CD4-positive, alpha-beta T cell treated with Interleukin-2 at 100 ng/mL for 4 hours (primary cell): ENCODE measurements at places on chromosomes 2 and 18.

DNA sequence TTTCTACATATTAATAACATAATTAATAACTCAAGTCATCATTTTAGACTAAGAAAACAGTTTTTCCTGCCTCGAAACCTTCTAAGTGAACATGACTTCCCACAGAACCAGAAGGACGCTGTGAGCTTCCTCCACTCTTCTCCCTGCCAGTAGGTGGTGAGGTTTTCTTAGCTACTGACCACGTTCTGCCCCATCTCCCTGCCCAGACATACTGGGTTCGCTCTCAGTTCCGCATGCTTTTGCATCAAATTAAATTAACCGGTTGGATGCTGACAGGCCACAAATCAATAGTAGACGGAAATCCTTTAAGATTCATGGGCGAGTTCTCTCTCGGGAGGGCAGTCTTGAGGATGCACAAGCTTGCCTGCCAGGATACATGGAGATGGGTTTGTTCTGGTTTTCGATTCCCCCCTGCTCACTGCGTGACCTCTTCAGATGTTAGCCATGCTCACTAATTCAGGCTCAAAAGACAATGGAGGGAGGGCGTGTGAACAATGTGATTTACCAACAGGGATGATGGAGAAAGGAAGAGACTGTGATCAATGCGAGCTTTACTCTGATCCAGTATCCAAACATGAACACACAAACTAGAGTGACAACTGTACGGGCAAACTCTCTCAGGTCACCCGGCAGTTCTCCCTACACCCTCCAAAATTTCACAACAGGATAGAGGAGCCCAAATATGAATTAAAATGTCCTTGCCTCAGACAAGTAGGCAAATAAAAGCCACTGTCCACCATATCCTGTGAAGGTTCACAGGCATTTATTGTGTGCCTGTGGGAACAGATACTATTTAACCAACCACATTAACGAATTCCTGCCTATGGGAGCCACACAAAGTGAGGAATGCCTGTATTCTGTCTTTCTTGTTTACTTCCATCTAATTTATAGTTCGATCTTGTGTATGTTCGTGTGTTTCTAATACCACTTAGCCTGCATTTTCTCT lies 375.7 kb downstream of the EIPR1 start:
- no peak for DNase-seq

DNA sequence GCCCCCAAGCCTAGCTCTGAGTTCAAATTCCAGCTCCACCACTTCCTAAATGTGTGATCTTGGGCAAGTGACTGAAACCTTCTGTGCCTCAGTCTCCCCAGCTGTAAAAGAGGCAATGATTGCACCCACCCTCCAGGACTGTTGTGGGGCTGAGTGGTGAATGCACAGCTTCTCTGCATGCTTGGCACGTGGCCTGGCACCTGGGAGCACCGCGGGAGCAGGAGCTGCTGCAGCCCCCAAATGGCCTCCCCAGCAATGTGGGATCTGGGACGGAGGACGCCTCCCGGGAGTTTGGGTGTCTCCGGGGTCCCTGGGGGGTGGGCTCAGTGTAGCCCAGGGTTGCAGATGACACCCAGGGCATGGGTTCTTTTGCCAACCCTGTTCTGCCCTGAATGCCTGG lies 1.6 kb downstream of the KLHL30 start:
- no peak for DNase-seq

DNA sequence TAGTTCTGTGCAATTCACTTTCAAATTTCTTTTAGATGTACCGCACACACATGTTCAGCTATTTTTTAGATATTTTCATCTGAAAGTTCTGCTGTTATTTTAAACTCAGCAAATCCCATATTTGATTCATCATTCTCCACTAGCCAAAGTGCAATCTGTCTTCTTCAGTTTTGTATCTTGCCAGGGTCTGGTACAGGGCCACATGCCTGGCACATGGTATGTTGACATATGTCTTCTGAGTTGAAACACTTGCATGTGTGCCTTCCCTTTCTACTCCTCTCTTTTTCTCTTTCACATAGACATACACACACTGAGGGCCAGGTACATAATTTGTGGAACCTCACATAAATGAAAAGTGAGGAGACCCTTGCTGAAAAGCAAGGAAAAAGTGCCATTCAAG lies 25.7 kb upstream of the SESTD1 start:
- no peak for DNase-seq

DNA sequence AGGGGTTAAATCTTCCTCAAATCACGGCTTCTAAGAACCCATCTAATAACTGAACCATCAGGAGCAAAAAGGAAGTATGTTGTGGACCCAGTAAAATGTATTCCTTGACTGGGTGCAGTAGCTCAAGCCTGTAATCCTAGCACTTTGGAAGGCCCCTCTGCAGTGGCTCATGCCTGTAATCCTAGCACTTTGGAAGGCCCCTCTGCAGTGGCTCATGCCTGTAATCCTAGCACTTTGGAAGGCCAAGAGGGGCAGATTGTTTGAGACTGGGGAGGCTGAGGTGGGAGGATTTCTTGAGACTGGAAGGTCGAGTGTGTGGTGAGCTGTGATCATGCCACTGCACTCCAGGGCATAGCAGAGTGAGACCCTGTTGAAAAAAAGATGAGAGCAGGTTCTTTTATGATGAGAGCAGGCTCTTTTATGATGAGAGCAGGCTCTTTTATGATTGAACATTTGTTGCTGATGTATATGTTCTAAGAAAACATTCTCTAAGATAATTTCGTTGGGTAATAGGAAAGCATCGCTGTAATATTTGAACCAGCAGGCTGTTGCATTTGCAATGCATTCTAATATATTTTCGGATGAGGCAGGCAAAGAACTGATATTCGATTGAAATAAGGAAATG lies 3.5 kb upstream of the PARD6G start:
- no peak for DNase-seq

DNA sequence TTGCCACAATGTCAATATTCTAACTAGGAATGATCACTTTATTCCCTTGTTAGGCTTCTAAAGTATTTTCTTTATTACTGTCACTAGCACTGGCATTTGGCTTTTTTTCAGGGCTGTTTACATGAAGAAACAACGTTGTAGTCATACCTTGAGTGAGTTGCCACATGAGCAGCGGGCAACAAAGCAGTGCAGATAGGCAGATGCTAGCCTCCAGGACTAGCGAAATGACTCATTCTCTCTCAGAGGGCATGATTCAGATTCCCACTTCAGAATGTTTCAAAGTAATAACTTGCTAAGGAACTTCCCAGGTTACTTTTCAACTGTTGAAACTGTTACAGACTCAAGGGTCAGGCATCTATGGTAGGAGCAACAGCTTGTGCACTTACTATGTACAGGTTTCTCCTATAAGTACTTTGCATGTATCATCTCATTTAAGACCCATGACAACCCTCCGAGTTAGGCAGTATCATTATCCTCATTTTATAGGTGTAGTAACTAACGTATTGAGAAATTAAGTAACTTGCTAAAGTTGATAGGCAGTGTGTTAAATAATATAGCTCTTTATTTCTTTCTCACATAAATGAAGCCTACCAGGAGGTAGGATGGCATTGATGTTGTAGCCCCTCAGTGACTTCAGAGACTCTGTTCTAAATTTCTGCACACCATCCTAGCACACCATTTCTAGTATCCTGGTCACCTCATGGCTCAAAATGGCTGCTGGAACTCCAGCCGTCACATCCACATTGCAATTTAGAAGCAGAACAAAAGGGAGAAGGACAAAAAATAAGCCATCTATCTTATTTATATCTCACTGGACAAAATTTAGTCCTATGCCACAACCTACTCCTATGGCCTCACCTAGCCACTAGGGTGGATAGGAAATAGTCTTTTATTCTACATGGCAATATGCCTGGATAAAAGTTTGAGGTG lies 83.3 kb downstream of the ICOS start:
- peak; percentile 54 for DNase-seq

DNA sequence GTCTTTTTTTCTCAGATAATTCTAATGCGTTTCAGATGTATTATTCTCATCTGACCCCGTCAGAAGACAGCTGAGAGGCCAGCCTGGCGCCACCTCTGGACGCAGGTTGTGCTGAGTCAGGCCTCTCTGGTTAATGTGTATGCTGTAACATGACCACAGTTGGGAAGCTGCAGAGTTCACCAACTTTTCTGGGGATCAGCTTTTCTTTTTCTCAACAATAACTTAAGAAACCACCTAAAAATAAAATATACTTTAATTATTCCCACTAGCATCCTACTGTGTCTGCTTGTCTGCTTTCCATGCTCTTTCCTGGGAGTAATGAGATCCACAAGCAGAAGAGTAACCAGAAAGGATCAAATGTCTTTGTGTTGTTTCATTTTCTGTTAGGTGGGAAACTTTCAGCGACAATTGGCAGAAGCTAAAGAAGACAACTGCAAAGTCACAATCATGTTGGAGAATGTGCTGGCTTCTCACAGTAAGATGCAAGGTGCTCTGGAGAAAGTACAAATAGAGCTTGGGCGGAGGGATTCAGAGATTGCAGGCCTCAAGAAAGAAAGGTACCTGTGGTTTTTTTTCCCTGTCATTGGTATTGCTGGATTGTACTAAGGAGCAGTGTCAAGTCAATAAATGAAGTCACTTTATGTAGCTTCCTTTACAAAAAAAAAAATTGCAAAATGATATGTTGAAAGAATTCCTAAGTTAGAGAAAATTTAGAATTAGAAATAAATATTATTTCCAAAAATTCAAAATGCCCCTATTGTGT lies 79.8 kb downstream of the CCDC150 start:
- DNase-seq = no peak

- DNase-seq = no peak
Measured at GRCh38 chr2:235832941-235833340, 335.2 kb downstream of the GBX2 start.
